ENCODE measurements at places on chromosomes 12 and 14.
A peak's percentile ranks its signal among the peaks of the same experiment; 100 is the strongest.

GRCh38 chr14:69673578-69674305, 62.3 kb downstream of the SUSD6 start:
- DNase-seq: no peak

DNA sequence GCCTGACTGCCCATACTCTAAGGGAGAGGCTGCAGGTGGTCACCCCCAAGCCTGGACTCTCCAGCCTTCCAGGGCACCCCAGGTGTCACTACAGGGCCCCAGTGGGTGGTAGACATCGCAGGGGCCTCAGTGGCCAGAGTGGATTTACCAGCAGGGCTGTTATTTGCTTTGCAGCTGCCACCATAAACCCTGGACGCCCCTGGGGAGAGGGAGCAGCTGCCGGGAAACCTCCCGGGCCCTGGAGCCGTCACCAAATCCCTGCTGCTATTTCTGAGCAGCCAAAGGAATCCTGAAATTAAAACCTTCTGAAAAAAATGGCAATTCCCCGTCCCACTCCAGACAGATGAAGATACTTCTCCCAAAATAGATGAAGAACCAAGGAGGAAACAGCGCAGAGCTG, 13.9 kb downstream of the TMEM119 start:
- DNase-seq: no peak

GRCh38 chr12:91685917-91686316, 459.7 kb downstream of the BTG1 start:
- DNase-seq: no peak

- no peak for DNase-seq
Measured at GRCh38 chr14:105999361-106000028, 473.1 kb downstream of the TMEM121 start.

DNA sequence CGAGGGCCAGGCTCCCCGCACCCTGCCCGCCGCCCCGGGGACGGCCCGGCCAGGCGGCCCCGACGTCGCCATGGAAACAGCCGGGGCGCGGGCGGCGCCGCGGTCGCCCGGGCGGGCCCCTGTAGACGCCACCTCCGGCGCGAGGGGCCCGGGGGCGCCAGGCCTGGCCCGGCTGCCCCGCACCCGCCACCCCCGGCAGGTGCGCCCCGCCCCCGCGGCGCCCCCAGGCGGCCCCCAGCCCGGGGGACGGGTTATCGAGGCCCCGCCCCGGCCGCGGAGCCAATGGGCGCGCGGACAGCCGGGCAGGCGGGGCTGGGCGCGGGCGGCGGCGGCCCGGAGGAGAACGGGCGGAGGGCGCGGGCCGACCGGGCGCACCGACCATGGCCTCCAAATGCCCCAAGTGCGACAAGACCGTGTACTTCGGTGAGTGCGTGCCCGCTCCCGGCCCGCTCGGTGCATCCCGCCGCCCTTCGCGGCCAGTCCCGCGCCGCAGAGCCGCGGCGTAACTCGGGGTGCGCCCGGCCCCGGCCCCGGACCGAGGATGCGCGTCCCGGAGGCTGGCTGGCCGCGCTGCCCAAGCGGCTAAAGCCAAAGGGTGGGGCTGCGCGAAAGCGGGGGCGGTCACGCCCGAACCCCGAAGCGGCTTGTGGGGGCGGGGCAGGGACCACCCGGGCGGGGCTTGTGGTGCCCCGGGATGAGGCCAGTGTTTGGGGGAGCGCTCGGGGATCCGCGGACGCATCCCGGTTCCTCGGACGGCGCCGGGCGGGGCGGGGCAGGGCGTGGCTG, at the start of gene CRIP2:
TSS of gene CRIP2 (plus strand) at position 339 of the 786 bp plus-strand sequence. CDS start at position 381, 42 bp downstream.
- peak; percentile 28 for DNase-seq

- DNase-seq: no peak
Measured at GRCh38 chr12:101599771-101600484, 5.2 kb downstream of the MYBPC1 start.

DNA sequence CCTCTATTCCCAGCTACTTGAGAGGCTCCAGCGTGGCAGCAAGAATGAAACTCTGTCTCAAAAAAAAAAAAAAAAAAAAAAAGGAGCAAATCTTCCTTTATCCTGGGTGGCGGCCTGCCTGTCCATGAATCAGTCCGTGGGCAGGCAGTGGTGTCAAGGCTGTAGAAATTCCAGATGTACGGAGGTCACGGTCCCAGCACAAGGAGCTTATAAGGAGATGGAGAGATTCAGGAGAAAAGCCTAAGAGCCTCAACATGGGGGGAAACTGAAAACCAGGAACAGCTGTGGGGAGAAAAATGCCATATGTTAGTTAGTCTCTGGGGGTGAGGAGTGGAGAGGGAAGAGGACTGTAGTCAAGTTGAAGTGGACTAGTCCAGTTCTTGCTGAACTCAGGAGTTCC, 130.5 kb upstream of the CRY1 start:
- no peak for DNase-seq

GRCh38 chr12:56572288-56572687, 50.7 kb downstream of the RBMS2 start:
- no peak for DNase-seq

GRCh38 chr14:68105816-68106215, 286.2 kb downstream of the RAD51B start:
- no peak for DNase-seq
